SK-N-SH (cell line): ENCODE measurements at places on chromosomes 16 and 17.

DNA sequence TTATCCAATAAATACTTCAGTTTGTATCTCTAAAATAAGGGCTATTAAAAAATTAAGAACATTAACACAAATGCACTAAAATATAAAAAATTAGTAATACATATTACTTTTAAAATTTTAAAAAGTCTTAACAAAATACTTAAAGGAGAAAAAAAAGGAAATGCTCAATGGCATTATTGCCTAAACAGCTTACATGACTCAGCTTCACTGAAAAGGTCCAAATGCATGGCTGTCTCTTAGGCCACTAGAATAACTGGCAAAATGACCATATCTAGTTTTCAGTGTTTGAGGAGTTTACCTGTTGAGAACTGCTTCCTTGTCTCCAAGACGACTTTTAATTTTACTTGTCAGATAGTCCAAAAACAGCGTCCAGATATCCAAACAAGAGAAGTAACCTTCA lies 66.0 kb downstream of the XPO6 start:
- no peak for DNase-seq

GRCh38 chr16:30874244-30874820 lies 19.5 kb downstream of the BCL7C start:
- DNase-seq: no peak

DNA sequence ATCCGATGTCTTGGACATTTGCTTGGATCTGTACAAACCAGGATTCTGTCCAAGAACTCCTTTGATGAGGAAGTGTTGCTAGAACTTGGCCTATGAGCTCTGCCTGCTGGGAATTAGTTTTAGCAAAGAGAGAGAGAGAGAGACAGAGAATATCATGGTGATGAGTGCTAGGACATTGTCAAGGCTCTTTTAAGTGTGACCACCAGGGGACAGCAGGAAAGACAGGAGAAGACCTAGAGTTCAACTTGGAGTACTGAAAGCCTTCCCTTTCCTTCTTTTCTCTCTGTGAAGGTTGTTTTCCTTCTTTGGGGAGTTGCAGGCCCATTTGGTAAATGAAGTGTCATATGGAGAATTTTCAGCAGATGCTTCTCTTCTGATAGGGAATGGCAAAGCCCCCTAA lies 389.2 kb upstream of the HSBP1 start:
- no peak for DNase-seq

DNA sequence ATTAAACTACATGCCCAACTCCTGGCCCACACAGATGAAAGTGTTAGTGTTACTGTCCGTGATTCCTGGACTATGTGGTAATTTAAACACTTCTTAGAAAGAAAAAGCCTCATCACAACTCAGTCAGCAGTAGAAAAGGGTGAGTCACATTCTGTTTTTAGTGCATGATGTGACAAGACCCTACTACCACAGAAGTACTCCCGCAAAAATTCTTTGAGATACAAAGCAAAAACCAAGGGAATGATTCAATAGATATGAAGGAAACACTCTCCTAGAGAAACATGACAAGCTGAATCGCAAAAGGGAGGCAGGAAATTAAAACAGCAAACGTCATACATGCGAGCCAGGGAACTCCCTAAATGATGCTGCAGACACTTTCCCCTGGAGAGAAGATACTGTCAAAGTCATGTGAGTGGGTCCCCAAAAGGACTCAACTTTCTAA lies 14.4 kb downstream of the SNN start:
- DNase-seq: no peak

DNA sequence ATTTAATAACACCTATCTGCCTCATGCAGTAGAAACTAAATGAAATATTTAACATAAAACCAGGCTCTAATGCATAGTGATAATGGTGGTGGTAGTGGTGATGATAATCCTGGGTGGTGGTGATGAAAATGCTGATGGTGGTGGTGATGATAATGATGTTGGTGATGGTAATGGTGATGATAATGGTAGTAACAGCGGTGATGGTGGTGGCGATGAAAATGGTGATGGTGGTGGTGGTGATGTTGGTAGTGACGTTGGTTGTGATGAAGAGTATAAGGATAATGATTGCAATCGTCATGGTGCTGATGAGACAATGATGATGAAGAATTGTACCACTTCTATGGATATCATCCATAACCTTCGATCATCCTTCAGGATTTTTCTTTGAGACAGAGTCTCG lies 173.7 kb upstream of the CDH11 start:
- no peak for DNase-seq

DNA sequence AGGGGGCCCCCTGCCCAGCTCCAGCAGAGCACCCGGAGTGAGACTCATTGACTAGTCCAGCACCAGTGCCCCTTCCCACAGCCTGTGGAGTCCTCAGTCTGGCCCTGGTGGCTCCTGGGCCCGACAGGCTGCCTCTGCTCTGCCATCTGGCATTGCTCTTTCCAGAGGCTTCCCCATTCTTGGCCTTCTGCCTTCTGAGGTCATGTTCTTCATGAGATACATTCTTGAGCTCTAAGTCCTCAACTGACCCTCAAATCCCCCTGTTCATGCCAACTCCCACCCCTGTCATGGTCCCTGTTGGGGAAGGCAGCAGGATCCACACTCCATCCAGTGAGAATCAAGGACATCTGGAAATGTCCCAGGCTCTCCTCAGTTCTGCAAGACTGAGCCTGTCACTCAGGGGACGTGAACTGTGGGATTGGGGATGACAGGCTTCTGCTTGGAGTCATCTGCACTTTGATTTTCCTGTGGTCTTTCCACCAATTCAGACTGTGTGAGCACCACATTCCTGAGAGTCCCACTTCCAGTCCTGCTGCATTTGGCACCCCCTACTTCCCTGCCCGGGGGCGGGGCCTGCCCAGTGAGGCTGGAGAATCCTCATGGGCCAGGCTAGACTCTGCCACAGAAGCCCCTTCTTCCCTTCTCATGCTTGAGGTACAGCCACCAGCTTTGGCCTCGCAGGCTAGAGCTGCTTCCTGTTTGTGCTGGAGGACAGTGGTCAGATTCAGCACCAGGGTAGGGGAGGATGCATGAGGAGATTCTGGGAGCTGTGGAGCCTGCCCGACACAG lies 2.7 kb downstream of the TRPV2 start:
- DNase-seq: no peak

- no peak for DNase-seq
These were observed 8.7 kb upstream of the PRPF8 start for GRCh38 chr17:1693339-1693738.

DNA sequence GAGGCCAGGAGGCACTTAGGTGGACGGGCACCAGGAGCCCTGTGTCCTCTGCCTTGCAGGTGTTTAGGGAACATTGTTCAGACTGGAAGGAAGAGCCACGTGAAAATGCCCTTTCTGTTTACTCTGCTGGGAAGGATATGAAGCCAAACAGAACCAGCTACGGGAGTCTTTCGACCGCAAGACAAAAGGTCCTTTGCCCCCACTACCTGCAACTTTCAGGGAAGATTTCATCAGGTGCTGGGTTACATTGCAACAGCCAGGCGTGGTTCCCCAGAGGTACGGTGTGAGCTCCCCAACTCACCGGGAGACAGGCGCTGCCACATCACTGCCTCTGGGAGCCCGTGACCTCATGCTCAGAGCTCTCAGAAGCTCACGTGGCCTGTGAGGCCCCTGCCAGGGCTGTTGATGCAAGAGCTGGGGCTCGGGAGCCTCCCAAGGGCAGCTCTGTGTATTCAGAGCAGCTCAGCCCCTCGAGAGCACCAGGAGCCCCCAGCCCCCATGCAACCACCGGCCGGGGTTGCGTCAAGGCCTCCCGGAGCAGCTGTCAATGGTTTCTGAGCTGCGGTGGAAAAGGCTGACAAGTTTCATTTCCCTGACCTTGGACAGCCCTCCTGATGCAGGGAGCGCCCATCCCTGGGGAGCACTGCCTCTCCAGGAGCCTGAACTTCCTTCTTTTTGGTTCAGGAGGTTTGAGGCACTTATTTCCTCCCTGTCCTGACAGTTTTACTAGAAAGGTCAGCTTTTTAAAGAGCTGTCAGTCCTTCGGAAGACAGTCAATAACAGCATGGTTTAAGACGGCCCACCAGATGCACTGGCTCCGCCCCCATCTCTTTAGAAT lies 42.1 kb downstream of the TBC1D16 start:
- DNase-seq: no peak

DNA sequence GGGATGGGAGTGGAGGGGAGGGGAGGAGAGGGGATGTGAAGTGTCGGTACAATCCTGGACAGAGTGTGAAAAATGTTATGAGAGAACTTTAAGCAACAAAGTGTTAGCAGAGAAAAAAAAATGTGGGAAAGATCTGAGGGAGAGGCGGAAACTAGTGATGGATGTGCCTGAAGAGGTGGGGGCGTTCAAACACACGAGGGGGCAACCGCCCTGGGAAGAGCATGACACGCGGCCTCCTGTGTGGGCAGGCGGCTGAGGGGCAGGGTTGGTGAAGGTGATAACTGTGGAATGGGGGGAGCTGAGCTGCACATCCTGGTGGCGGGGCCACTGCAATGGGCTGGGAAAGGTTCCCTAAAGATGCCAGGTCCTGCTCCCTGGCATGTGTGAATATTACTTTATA lies 30.1 kb downstream of the IFT140 start:
- no peak for DNase-seq
